NCI-H1092 (cell line): ENCODE measurements at places on chromosomes 11 and 22.

- DNase-seq, result no peak
These were observed 9.5 kb downstream of the MACROD1 start for GRCh38 chr11:64156235-64157011.

DNA sequence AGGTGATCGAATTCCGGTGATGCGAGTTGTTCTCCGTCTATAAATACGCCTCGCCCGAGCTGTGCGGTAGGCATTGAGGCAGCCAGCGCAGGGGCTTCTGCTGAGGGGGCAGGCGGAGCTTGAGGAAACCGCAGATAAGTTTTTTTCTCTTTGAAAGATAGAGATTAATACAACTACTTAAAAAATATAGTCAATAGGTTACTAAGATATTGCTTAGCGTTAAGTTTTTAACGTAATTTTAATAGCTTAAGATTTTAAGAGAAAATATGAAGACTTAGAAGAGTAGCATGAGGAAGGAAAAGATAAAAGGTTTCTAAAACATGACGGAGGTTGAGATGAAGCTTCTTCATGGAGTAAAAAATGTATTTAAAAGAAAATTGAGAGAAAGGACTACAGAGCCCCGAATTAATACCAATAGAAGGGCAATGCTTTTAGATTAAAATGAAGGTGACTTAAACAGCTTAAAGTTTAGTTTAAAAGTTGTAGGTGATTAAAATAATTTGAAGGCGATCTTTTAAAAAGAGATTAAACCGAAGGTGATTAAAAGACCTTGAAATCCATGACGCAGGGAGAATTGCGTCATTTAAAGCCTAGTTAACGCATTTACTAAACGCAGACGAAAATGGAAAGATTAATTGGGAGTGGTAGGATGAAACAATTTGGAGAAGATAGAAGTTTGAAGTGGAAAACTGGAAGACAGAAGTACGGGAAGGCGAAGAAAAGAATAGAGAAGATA lies at the start of gene MALAT1:
TSS of gene MALAT1 (plus strand) at position 69 of the 736 bp plus-strand sequence.
- DNase-seq, result peak; percentile 93

GRCh38 chr22:38305471-38306448 lies 11.5 kb downstream of the CSNK1E start:
- peak; percentile 53 for DNase-seq

DNA sequence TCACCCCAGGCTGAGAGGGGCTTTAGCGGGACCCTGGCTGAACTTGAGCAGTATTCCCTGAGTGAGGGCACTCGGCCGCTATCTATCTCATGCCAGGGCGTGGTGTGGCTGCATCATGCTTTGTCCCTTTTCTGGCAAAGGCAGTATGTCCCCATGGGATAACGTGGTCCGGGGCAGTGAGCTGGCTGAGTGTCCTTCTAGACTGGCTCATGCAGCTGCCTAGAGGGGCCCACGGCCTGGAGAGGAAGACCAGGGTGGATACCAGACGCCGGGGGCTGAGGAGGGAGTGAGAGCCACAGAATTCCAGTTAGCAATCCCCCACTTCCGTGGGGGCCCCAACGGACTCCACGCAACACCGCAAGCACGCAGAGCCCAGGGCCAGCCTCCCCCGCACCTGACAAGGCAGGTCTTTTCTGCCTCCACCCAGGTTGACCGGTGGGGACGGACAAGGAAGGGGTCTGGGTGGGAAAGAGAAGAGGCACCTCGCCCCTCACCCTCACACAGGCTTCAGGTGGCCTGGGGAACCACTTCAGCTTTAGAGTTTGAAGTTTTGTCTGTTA lies 15.5 kb downstream of the NFAM1 start:
- DNase-seq, result no peak

- DNase-seq, result no peak
These were observed 2.0 kb downstream of the RIC8A start for GRCh38 chr11:209275-210121.

DNA sequence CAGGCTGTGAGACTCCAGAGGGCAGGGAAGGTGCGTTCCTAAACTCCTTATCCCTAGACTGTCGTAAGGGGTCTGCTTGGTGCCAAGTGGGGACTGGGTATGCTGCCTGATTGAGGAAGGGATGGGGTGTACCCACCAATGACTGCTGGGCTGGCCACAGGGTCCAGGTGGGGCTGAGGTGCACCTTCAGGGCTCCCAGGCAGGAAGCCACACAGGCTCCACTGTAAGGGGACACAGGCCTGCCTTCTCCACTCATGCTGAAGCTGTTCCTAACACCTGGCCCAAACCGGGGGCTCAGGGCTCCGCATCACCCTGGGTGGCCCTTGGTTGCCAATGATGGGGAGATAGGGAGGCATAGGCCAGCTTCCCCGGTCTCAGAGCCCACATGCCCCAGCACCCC lies 20.4 kb downstream of the CABP7 start:
- no peak for DNase-seq

DNA sequence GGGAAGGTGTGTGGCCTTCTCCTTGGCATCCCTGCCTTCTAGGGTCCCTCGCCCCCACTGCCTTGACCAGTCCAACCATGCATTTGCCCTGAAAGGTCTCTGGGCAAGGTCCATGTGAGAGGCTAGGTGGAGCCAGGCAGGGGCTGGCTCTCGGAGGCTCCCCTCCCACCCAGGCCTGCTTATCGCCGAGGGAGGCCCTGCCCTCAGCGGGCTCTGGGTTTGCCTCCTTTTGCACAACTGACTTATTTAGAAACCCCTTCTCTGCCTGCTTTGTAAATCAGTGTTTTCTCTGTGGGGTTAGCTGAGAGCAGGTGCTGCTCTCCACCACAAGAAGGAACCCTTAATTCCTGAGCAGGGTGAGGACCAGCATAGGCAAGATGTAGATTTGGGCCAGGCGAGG lies 47.7 kb downstream of the CD82 start:
- DNase-seq, result no peak

GRCh38 chr11:9573052-9573774 lies at the start of gene WEE1:
WEE1 (plus strand) TSS chr11:9573670; CDS start chr11:9573934, 264 bp downstream.
- DNase-seq, result peak; percentile 98

- no peak for DNase-seq
These were observed 638.5 kb downstream of the NTM start for GRCh38 chr11:132008872-132009271.

GRCh38 chr11:119061256-119061655 lies 4.3 kb upstream of the HYOU1 start:
- no peak for DNase-seq

DNA sequence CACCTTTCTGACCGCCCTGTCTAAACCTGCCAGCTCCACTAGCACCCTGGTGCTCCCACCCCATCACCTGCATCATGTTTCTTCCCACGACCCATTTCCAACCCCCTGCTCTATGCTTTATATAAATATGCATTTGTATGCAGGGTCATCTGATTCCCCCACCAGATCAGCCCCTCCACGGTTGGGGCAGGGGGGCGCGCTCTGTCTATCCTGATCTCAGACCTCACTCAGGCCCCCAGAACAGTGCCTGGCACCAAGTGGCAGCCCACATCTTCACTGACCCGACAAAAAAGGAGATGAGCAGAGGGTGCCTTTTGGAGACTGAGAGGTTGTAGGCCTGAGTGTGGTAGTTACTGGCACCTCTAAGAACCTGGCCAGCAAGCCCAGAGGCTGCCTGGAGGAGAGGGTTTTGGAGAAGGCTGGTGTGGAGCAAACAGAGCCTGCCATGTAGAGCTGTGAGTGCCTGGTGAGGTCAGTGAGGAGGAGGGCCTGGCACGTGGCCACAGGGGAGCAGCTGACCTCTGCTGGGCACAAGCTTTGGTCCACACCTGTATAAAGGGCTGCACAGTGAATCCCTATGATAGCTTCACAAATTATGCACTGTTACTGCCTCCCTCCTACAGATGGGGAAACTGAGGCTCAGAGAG lies 86.3 kb upstream of the RTL6 start:
- DNase-seq, result no peak
